Adipocyte (in vitro differentiated cells): ENCODE measurements at places on chromosomes 2 and 18.

GRCh38 chr18:26738706-26739105 lies 126.8 kb downstream of the AQP4 start:
- no peak for DNase-seq

GRCh38 chr2:41906338-41906725 lies 141.5 kb upstream of the PKDCC start:
- DNase-seq, result peak; percentile 68

- DNase-seq, result no peak
These were observed 27.7 kb downstream of the MYL1 start for GRCh38 chr2:210287301-210287700.

DNA sequence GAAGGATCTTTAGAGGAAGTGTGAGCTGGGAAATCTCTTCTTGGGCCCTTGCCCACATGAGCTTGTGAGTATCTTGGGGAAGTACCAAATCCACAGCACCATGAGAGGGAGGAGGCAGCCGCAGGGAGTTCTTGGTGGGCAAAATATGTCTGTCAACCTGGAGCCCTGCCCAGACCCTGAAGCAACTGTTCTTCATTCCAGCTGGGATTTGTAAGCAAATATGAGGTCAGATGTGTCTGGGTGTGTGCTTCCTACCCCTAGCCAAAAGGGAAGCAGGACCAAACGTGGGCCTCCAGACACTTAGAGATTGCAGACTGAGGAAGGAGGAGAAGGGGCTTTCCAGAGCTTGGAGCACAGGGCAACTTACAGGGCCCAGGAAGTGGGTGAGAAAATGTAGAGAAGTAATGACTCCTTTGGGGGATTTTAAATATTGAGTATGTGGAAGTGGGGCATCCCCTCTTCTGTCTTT lies 41.9 kb downstream of the TMEM247 start:
- peak; percentile 85 for DNase-seq

DNA sequence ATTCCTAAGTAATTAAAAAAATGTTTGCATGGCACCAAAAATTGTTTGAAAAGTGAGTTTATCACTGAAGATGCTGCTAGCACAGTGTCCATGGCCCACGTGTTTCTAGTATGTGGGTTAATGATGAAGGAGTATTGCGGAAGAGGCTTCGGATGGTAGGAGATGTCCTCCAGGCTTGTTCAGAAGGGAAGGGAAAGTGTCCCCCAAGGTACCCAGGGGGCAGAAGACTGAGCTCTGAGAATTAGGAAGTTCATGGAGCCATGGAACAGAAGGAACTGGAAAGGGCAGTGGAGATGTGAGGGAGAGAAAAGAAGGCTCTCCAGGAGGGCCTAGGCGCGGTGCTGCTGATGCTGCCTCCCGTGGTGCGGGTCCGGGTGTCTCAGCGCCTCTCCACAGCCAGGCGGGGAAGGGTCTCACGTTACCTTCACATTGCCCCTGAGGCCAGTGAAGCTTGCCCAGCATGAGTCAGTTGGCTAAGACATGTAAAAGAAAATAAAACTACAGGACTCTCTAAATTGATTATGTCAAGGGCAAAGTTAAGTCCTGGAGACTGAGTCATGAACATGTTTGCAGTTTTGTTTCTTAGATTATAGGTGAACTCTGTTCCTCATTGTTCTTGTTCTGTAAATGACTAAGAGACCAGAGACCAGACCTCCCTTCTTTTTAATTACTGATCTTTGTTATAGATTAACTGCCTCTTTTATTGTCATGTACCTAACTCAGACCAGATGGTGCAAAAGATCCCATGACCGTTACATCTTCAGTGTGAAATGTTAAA lies 89.0 kb downstream of the MTCL1 start:
- DNase-seq, result peak; percentile 87

- DNase-seq, result no peak
These were observed 23.0 kb upstream of the MRO start for GRCh38 chr18:50842846-50843245.

GRCh38 chr2:112814278-112814677 lies 22.3 kb downstream of the IL1B start:
- peak; percentile 57 for DNase-seq

DNA sequence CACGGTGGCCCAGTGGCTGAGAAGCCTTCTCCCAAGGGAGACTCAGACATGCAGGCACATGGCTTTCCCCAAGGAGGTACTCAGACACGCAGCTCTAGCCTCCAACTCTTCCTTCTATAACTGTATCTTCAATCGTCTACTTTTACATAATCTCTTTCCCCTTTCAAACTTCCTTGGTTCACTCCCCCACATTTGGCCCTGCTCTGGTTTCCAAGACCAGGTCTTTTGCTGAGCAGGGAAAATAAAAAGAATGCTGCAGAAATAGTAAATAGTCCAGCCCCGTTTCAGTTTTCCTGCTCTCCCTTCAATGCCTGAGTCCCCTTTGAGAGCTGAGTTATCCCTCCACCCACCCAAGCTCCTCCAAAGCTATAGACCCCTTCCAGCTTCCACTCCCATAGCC lies 635.0 kb downstream of the ARHGAP15 start:
- DNase-seq, result no peak

DNA sequence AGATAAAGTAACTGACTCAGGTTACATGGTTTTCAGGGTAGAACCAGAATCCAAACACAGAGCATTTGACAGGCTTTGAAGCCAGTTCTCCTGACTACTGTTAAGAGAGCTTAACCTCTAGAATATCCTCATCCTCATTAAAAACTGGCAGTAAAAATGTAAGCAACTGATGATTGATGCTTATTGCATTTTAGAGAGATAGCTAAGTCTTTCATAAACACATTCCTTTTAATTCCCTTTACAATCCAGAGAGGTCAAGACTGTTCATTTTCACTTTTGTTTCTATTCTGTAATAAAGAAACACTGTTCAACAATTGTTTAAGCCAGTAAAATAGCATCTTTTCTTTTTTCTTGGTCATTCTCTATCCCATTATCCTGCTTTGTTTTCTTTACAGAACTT lies 53.9 kb upstream of the RAB27B start:
- DNase-seq, result peak; percentile 60

DNA sequence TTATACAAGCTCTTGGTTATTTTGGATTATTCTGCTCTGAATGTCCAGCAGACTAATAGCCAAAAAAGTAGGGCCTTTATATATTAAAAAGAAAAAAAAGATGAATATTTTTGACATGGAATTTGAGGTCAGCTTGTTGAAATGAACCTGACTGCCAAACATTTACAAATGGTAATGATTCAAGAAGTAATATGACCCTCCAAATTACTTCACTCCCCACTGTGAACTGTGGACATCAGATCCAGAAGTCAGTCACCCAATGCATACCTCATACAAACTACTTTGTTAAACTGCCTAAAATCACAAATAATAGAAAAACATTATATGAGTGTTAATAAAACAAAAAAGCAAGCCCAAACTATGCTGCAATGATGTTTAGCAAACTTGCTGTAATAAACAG lies 10.0 kb downstream of the EPG5 start:
- peak; percentile 77 for DNase-seq

GRCh38 chr2:104004821-104005220 lies 849.1 kb upstream of the POU3F3 start:
- DNase-seq, result no peak

- DNase-seq, result no peak
These were observed 57.1 kb downstream of the SCN7A start for GRCh38 chr2:166436976-166437375.

GRCh38 chr2:191318729-191319078 lies 73.5 kb downstream of the MYO1B start:
- DNase-seq, result peak; percentile 86

DNA sequence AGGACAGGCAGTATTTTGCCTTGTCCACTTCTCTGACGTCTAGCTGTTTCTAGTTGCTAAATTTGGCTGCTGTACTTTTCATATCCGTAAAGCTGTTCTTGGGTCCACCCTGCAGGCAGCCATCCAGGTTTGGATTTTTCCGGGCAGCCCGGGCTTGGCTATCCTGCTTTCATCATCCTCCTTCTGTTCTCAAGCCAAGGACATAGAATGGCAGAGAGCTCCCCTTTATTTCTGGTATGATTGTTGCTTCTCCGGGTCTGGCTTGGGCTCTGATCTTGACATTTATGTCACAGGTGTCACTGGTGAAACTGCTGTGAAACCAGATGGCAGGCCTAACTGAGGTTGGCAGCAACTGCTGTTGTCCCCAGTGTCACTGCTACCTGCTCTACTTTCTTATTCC lies 35.5 kb downstream of the SCN2A start:
- no peak for DNase-seq

GRCh38 chr2:197195518-197195917 lies 115.1 kb downstream of the ANKRD44 start:
- DNase-seq, result peak; percentile 46

GRCh38 chr18:75142677-75143076 lies 66.3 kb downstream of the PTGR3 start:
- no peak for DNase-seq

DNA sequence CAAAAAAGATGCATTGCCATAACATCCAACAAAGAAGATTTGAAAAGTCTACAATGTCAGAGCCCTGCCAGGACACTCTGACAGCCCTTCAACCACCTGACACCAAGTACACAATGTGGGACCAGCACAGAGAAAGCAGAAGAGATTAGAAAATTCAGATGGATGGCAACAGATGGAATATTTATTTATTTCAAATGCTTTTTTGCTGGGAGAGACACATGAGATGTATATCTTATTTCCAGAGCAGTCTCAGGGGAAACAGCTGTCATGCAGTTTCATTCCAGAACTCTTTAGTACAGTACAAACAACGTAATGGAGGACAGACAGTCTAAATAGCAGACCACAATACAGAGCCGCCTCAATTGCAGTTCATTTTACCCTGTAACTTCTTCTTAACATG lies 110.1 kb downstream of the MAIP1 start:
- DNase-seq, result peak; percentile 54

GRCh38 chr2:37506407-37507050 lies 162.1 kb downstream of the QPCT start:
- DNase-seq, result peak; percentile 72

DNA sequence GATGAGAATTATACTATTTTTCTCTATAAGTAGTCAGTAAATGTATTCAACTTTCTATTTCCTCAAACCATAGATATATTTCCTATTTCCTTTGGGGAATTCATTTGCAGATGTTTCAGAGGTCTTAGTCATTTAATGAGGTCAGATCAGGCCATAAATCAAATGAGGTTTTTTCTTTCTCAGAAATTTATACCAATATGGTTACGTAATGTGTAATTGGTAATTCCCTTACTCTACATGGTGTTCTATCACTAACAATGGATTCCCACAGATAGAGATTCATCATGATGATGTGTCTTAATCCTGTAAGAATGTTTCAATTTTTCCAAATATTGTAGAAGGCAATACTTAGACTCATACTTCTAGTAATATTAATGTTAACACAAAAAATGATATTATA lies 108.0 kb downstream of the DPP4 start:
- no peak for DNase-seq

- DNase-seq, result no peak
These were observed 95.5 kb upstream of the TTC27 start for GRCh38 chr2:32532341-32532740.

GRCh38 chr2:128783896-128784295 lies 465.2 kb upstream of the HS6ST1 start:
- no peak for DNase-seq

- no peak for DNase-seq
These were observed 111.2 kb downstream of the FARSB start for GRCh38 chr2:222544661-222545060.

DNA sequence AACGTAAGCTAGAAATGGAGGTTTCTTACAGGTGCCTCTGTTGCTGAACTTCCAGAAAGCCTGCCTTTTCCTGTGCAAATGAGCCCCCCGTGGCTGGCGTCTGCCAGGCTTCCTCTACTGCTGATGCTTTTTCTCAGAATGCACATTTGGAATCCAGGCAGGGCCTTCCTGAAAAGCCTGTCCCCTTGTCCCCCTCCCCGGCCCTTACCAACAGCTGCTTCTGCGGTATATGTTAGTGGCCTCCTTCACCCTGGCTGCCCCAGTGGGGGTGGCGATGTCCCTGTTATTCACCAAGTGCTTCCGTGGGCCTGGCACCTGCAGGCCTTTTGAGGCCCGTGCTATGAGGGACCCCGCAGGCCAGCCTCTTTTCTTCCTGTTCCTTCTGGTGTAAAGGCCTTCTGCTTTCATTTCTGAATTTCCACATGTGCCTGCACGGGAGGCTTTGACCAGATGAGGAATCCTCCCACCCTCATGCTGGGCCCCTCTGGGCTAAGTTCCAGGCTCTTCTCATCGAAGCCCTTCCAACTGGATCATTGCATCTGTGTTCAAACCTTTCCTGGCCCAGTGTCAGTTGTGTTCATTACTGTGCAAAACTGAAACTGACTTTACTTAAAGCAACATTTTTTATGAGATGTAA lies 10.4 kb downstream of the CNDP2 start:
- DNase-seq, result peak; percentile 80

- no peak for DNase-seq
These were observed 3.7 kb upstream of the ESPNL start for GRCh38 chr2:238096311-238097011.

DNA sequence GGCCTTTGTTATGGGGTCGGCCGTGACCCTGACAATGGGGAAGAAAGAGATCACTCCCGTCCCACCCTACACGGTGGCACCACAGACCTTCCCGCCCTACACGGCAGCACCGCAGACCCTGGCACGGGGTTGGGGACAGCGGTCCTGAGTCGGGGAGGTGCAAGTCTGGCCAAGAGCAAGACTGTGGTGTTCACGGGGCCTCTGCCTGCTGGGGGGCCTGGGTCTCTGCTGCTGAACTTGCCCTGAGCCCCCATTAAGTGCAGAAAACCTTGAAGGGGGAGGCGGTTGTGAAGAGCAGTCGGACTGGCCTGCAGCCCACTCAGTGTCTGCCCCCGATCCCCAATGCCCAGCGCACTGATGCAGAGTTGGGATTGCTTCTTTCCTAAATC lies 75.9 kb downstream of the SLC66A2 start:
- no peak for DNase-seq

DNA sequence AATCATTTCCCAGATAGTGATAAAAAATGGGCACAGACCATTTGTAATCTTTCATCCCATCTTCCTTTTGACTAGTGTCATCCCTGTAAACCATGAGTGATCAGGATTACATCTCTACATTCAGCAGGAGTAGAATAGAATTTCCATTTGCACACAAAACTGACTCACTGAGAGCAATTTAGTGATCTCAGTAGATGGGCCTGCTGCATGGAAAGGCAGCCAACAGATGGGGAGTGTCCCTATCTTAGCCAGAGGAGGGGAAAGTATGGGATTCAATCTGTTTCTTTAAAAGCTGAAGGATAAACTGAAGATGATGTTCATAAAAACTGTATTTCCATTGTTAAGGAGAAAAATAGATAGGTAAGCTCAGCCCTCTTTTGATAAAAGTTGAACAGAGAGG lies 441.7 kb downstream of the ZNF521 start:
- DNase-seq, result no peak

DNA sequence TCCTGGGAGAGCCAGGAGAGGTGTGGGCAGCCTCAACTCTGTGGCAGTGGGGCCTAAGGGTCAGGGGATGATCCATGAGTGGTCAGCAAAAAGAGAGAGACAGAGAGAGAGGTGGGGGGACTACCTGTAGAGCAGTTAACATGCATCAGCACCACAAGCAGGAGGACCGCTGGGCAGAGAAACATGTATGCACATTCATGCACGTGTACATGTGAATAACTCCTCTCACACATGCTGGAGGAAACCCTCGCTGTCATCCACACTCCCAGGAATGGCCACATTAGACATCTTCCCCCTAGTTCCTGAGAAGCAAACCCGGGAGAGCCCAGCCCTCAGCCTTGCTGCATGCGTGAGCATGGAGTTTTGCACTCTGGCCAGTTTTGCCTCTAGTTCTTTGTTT lies 166.1 kb downstream of the SMAD7 start:
- DNase-seq, result no peak

- DNase-seq, result no peak
These were observed 41.7 kb downstream of the PLEKHM3 start for GRCh38 chr2:207983641-207984042.

GRCh38 chr2:136055929-136056688 lies 61.8 kb downstream of the CXCR4 start:
- no peak for DNase-seq

GRCh38 chr2:219439506-219439905 lies 4.9 kb downstream of the SPEG start:
- DNase-seq, result no peak
